ENCODE measurements at places on chromosomes 1 and 21.

GRCh38 chr1:40849801-40850592 is 12.2 kb downstream of the CITED4 start:
- peak; percentile 71 for DNase-seq

GRCh38 chr1:183472488-183473216 is at the start of gene SMG7:
Gene SMG7, plus strand, starts transcription at chr1:183472499. Its CDS starts 122 bp downstream, at chr1:183472621.
- peak; percentile 65 for DNase-seq

- no peak for DNase-seq
These were observed 121.2 kb downstream of the SLC45A1 start for GRCh38 chr1:8439015-8439702.

DNA sequence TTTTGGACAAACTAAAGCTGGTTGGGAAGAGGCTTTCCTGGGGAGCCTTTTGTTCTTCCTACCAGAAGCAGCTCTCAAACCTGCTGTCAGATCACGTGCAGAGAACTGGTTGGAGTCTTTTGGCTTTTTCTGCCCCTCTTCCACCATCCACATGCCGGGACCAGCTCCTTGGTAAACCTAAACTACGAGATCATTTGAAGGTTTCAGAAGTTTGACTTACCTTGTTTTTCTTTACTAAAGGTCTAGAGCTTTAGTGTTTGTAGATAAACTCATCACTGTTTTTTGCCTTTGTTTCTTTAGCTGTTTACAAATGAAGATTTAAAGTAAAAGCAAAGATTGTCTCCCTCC is 113.4 kb downstream of the HLX start:
- DNase-seq, result no peak

GRCh38 chr1:231139125-231139649 is 22.7 kb upstream of the TRIM67 start:
- no peak for DNase-seq

GRCh38 chr1:43344267-43344850 is 6.7 kb downstream of the MPL start:
- no peak for DNase-seq

DNA sequence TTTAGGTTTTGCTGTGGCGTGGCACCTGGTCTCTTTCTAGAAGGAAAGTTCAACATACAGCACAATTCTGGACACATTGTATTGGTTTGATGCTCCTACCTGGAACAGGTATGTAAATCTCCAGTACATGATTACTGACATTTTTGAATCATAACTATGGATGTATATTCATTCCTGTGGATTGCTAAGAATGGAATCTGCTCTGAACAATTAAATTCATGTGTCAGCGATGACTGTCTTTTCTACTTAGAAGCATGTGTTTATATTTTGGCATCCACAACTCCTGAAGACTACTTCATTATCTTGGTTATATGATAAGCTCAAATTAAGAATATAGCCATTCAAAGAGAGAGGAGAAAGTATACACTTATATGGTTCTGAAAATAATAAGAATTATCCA is 291.8 kb downstream of the CHRM3 start:
- DNase-seq, result no peak

DNA sequence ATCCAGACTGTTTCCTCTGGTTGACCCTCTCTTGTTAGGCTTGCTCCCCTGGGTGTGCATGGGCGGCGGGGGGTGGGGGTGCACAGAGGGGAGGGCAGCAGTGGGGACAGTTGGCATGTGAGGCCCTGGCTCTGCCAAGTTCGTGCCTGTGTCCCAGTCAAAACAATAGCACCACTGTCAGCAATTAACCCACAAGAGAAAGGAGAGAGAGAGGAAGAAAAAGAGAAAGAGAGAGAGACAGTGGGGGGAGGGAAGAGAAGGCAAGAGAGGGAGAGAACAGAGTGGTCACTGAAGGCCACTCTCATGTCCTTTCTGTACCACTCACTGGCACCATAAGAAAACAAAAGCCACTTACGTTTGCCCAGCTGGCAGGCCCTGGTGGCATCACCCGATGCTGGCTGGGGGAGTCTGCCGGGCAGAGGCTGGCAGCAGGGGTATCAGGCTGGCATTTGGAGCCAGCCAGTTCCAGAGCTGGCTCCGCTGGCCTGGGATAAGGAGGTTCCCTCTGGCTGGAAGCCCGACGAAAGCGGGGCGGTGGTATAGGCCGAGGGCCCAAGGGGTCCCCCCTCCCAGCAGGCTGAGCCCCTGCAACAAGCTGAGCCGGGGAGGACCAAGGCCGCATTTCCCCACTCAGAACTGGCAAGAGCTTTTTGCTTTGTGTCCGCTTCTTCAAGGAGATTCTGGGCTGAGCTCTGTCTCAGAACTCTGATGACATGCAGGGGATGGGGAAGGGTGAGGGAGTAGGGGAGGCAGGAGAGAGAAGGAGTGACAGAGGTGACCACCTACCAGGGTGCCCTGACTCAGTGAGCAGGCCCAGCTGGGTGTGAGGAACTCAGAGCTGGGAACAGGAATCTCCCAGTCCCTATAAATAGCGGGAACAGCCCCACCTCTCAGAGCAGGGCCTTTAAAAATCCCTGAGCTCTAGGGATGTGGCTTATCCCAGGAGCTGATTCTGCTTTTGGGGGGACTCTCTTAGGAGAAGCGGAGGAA is 27.9 kb downstream of the PIK3C2B start:
- DNase-seq, result no peak

DNA sequence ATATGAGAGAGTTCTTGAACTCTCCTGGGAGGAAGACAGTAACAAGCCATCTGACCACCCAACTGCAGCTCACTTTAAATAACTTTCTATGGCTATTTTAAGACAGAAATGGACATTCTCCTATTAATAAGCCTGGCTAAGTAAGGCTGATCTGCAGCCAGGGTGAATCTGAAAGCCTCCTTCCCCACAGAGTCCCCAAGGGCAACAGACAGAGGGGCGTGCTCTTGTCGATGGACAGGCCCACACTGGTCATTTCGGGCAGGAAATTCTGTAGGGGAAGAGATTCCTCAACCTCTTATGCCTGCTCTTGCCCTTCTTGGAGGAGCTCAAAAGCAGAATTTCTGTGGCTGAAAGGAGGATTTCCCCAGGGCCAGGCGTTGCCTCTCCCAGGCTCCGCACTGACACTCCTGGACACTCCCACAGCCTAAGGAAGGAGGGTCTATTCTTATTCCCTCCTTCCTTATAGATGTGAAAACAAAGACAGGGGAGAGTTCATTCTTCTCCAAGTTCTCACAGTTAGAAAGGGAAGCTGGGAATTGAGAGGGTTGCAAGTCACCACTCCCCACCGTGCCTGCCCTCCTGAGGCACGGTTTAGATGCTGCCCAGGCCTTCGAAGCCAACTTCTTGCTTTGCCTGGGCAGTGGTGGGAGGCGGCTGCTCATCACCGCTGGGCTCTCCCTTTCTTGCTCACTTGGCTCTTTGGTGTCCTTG is 17.9 kb upstream of the KANK4 start:
- DNase-seq, result no peak

DNA sequence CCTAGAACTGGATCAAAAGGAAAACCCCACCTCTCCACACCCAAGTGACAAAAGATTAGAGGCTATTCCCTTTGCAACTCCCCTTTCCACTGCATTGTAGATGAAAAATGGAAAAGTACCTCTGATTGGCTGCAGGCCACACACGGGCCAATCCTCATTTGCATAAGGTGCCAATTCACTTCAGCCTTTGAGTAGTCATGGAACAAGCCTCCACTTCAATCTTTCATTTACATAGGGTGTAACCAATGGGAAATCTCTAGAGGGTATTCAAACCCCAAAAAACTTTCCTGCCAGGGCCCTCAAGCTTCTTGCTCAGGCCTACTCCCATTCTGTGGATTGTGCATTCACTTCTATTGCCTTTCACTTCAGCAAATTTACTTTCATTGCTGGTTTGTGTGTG is 122.3 kb upstream of the KCND3 start:
- no peak for DNase-seq

- no peak for DNase-seq
These were observed 20.7 kb upstream of the LAX1 start for GRCh38 chr1:203744075-203744972.

GRCh38 chr1:25118546-25118945 is 113.8 kb downstream of the SYF2 start:
- peak; percentile 67 for DNase-seq

DNA sequence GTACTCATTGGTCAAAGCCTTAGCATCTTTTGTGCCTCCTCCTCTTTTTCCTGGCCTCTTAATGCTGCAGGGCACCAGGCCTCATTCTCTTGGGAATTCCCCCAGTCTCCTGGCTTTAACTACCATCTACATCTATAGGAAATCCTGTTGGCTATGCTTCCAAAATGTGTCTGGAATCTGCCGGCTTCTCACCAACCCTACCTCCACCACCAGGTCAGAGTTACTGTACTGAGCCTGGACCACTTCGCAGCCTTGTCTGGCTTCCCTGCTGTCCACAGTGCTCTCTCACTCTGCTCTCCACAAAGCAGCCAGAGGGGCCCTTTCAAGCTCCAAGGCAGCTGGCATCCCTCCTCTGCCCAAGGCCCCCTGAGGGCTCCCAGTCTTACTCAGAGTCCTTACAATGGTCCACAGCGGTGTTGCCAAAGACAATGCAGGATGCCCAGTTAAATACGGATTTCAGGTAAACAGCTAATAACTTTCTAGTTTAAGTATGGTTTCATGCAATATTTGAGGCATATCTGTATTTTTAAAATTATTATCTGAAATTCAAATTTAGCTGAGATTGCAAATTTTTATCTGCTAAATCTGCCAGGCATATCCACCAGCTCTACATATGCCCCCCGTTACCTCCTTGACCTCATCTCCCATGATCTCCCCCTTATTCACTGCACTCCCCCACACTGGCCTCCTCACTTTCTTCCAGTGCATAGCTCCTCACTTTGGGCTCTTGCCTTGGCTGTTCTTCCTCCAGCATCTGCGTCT is 34.5 kb upstream of the FAM163A start:
- no peak for DNase-seq

DNA sequence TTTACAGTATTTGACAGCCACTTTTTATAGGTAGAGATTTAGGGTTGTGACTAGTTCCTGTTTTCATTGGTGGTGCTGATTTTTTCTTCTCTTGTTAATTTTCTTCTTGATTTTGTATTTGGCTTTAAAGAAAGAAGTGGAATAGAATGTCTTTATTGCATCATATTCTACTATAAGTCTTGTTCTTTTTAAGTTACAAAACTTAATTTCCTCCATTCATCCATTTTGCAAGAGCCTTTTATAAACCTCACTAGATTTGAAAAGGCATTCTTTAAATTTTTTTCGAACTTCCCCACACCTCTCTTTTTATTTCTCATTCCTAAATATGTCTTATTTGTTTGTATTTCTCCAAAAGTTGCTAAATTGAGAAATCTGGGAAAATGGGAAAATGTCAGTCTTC is 1368.6 kb upstream of the ADGRL4 start:
- no peak for DNase-seq

Data from stimulated activated CD4-positive, alpha-beta T cell treated with anti-CD3 and anti-CD28 coated beads, Interleukin-4, amount 100 ng/mL, for 4 hours (primary cell).